ENCODE measurements at places on chromosomes 6 and 20.
A peak's percentile ranks its signal among the peaks of the same experiment; 100 is the strongest.

DNA sequence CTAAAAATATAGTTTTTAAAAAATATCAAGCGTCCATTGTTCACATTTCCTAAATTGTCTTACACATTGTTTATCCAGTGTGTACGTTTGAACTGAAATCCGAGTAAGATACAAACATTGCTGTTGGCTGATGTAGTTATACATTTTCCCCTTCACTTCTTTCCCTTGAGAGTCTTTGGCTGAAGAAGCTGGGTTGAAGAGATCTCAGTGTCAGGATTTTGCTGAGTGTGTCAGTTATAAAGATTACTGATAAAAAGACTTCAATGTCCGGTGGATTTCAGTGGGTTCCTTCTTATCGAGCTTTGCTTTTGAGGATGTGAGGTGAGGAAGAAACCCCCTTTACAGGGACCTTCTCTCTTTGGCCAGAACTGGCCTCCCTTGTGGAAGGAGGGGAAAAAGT lies 20.5 kb downstream of the RFPL4B start:
- DNase-seq = no peak

DNA sequence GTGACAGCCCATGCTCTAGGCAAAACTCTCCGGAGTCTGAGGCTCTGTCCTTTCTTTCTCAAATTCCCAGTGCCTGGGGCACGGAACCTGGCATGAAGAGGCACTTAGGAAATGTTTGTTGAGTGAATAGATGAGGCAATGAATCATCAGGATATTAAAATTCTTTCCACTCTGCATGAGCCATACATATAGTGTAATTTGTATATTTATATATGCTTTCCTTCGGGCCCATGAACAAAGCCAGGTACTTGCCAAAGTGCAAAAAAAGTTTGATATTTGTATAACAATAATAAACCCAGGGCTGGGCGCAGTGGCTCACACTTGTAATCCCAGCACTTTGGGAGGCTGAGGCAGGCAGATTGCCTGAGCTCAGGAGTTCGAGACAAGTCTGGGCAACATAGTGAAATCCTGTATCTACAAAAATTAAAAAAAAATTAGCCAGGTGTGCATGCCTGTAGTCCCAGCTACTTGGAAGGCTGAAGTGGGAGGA lies 212.3 kb upstream of the ZNF217 start:
- no peak for DNase-seq

DNA sequence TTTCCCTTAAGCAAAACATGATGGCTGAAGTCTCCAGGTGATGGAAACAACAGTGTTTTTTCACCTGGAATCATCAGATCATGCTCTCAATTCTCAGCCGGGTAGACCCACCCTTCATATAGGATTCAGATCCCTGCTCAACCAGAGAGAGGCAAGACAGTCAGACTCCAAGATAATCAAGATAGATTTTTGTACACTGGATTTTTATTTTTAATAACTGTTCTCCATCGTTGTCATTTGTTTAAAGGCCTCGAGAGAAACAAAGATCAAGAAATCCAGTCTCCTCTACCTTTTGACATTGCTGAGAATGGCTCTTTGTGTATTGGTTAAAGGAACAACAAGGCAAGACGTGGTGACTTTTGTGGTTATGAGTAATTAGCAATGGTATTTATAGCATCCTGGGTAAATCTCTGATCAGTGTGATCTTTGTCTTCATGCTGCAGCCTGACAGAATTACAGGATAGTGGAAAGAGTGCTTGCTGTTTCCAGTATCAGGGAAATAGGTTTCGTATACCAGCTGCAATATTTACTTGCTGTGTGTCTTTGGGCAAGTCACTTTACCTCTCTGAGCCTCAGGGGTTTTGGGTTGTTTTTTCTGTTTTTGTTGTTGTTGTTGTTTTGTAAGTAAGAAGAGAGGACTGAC lies 29.9 kb downstream of the ID4 start:
- no peak for DNase-seq

DNA sequence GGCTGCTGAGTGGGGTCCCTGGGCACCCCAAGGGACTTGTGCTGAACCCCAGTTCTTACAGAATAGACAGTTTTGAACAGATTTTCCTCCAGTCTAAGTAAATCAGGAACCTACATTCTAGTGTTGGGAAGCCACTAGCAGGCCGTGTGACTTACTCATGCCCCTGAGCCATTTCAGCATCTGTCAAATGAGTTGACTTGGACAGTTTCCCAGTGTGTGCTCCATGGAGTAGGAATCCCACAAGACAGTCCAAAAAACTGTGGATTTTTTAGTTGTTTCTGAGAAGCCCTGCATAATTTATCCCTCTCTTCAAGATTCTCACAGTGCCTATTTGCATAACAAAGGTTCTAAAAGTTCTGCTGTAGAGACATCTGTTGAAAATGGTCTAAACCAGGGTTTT lies 2.1 kb downstream of the GABRR2 start:
- DNase-seq = no peak

- DNase-seq = no peak
Observed at GRCh38 chr20:44362466-44362940, 7.0 kb downstream of the HNF4A start.

DNA sequence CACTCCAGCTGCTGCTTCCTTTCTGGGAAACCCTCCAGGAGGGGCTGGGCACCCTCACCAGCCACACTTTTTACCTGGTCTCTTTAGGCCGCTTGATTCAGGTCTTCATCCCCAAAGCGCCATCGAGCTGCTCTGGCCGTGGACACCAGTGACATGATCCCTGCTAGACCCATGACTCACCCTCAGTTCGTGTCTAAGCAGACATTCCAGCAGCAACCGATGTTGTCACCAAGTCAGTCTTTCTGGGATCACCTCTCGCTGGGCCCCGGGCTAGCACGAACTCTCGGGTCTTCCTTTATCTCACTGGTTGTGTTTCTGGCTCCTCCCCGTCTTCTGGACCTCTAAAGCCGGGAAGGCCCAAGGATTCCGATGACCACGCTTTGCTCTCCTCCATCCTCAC lies 43.0 kb upstream of the GPR31 start:
- DNase-seq = no peak

GRCh38 chr6:5667737-5668136 lies 339.0 kb downstream of the NRN1 start:
- no peak for DNase-seq

DNA sequence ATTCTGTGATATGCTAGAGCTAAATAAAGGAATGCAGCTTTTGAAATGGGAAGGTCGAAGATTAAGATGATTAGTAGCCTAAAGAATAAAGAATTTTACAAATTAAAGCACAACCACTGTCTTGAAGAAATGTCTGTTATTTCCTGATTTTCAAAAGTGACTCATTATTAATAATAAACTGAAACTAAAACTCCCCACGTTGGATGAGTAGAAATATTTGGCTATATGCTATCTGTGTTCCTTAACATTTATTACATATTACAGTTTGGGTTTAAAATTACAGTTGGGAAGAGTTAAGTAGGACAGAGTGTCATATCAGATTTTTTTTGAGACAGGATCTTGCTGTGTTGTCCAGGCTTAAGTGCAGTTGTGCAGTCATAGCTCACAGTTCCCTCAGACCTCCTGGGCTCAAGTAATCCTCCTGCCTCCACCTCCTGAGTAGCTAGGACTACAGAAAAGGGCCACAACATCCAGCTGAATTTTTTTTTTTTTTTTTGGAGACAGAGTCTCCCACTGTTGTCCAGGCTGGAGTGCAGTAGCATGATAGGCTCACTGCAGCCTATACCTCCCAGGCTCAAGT lies 47.1 kb downstream of the AKIRIN2 start:
- DNase-seq = no peak

DNA sequence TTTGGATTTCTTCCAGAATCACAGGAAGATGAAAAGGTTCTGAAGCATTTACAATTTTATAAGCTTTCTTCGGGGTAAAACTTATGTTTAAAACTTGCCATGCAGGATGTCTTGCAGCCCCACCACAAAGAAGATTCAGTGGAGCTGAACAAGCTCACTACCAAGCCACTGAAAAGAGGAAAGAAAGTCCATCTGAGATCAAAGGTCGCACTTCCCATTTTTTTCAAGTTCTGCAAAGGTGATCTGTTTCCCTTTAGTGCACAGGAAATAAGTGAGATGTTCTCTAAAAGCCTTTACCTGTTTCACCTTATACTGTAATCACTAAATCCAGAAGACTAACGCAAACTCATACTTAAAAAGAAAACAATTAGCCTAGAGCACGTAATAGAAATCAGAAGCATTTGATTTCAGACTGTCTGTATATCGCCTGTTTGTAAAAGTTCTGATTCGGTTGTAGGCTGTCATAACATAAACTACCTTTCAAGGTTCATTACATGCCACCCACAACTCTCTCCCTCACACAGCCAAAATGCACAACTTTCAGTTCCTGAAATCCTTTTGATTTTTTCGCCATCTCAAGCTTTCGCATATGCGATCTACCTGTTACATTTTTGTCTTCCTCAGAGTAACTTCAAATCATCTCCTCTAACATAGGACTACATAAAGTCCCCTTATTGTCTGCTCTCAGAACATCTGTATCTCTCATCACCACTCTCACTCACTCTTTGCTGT lies 1.8 kb downstream of the ECHDC1 start:
- DNase-seq = no peak

- peak; percentile 9 for DNase-seq
Observed at GRCh38 chr20:47810721-47811347, 25.6 kb upstream of the SULF2 start.

DNA sequence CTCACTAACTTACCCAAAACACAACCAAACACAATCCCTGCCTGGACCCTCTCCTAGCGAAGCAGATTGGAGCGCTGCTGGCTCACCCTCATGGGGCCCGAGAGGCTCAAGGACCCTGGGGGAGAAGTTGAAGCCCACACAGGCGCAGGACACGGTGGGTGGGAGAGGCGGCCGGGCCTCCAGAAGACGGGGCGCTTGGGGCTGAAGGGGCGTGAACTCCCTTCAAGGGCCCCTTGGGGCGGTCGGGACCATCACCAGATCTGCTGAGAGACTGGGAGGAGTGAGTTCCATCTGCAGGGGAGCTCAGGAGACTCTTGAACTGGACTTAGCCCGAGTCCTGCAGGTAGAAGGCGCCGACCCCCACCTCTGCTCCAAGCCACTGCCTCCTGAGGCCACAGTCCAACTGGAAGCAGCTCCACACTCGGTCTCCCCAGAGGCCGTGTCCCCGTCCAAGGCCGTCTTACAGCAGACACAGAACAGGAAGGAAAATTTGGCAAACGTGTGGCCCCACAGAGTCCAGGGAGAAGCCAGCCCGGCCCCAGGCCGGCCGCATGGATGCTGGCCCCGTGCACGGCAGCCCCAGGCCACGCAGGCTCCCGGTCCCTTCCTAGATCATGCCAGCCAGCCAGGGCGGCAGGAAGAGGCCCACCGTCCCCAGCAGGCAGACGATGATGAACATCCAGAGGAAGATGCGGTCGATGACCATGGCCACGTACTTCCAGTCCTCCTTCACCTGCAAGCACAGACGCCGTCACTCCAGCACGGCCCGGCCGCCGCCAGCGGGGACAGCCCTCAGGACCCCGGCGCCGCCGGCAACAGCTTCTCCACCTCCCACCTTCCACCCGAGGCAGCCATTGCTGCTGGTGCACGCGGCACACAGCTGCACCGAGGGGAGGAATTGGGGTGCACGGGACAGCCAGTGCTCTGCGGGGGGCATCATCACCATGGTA lies 14.7 kb downstream of the CHRNA4 start:
- no peak for DNase-seq

DNA sequence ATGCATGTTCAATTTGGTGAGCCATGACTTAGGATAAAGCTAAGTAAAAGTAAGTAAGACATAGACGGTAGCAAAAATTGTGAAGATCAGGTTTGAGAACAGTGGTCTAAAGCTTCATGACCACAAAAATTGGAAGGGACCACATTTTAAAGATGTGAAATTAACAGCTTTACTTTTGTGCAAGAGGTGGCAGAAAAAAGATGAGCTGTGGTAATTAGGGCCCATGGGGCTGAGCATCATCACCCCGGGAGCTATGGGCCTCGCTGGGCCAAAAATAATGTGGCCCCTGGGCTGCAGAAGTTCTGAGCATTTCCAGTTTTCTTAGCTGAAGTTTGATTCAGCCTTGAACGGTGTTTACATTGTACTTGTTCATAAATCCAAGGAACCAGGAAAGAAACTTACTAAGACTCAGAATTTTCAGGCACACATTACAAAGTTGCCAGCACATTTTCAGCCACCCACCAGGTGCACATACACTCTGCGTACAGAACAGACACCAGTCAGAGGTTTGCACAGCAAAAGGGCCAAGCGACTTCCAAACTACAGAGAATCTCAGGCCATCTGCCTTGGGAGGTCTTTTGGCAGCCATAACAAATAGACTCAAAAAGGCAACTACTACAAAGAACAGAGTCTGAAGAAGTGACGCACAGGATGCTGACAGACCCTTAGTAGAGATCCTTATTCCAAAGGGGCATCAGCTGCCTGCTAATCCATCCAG lies 57.7 kb downstream of the CSE1L start:
- DNase-seq = no peak

- DNase-seq = no peak
Observed at GRCh38 chr6:75539136-75539535, 45.5 kb upstream of the FILIP1 start.

- no peak for DNase-seq
Observed at GRCh38 chr6:33076406-33076934, 680 bp downstream of the HLA-DPB1 start.

DNA sequence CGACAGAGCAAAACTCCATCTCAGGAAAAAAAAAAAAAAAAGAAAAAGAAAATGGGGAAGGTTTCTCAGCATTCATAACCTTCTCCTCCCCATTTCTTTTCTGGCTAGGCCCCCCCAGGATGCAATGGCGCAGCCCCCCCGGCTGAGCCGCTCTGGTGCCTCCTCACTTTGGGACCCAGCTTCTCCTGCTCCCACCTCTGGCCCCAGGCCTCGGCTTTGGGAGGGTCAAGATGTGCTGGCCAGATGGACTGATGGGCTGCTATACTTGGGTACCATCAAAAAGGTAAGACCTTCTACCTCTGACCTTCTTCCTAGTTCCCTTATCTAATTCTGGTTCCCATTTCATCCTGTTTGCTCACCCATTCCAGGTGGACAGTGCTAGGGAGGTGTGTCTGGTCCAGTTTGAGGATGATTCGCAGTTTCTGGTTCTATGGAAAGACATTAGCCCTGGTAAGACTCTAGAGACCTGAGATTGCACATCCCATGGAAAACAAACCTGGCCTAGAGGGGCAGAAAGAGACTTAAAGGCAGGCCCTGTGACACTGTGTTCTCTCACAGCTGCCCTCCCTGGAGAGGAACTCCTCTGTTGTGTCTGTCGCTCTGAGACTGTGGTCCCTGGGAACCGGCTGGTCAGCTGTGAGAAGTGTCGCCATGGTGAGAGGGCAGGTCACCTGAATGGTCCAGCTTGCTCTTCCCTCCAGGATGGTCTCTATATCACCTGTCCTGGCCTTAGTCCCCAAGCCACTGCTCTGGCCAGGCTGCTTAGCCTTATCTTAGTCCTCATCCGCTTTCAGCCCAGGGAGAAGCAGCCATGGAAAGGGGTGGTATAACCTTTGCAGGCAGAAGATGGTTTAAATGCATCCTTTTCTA lies 1.6 kb downstream of the PHF1 start:
- no peak for DNase-seq

DNA sequence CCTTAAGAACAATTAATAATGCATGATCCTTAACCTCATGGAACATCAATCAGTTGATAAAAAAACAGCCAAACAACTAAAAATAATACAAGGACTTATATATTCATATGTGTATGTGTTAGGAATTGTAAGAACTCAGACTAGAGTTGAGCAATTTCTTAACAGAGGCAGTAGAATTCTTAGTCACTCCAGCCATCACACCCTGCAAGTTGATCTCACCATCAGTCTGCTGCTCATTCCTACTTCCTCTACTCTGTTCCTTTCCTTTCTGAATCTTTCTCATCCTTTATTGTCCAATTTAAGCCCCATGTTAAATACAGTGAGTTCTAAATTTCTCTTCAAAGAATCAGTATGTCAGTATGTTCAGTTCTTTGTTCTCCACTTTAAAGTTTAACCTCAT lies 2.6 kb downstream of the ZNF165 start:
- DNase-seq = no peak
